ENCODE measurements at places on chromosomes 4 and X.

GRCh38 chr4:41693629-41694028, 54.9 kb downstream of the PHOX2B start:
- no peak for DNase-seq

- DNase-seq, result no peak
Measured at GRCh38 chr4:73895201-73896175, 26.3 kb downstream of the CXCL1 start.

GRCh38 chr4:108171339-108172230, 2.9 kb upstream of the LEF1 start:
- no peak for DNase-seq

- no peak for DNase-seq
Measured at GRCh38 chr4:145885666-145886065, 53.0 kb downstream of the ZNF827 start.

- DNase-seq, result no peak
Measured at GRCh38 chrX:42237956-42238355, 314.6 kb upstream of the CASK start.

DNA sequence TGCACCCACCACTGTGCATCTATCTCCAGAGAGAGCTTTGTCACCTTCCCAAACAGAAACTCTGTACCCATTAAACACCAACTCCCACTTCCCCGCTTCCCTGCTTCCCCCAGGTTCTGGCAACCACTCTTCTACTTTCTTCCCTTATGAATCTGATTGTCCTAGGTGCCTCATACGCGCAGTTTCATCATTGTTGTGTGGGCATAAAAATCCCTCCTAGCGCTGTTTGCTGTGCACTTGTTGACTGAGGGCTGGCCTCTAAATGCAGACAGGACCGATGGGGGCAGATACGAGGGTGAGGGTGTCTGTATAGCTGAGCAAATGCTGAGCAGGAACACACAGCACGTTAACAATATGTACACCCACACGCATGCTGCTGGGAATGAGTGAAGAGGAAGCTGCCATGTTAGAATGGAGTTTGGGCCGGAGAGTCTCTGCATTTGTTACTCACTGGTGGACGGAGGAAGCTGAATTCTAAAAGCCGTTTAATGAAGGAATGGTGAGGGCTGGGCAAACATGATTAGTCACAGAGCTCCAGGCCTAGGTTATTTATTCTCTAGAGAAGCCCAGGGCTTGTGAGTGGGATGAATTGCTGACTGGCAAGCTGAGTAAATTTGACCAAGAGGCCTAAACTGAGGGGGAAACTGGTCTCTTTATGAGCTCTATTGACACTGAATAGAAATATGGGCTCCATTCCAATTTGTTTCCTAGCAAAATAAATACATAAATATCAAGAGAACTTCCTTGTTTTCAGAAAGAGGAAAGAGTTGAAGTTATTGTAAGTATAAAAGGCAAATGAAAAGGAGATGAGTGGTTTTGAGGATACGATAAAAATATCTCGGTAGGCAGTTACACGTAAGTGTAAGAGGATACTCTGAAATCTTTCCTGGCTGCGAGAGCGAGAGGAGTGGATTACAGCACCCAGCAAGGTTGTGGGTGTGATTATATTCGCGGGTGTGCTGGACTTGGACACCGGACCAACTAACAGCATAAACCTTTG, 95.9 kb upstream of the RPS6KA3 start:
- DNase-seq, result no peak

DNA sequence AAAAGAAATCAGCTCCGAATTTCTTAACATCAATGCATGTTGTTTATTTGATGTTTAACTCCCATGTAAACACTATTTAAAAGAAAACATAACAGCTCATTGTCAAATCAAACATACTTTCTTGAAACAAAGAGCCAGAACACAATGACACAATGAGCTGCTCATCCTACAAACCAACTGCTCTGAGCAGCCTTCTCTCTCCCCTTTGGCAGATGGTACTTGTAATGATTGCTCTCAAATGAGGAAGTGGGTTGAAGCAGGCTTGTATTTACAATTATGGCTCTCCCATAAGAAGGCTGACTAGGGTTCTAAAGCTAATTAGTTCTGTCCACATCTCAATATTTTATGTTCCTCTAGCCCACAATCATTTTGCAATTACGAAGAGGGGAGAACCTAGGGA, 637.8 kb upstream of the ADGRL3 start:
- DNase-seq, result no peak

GRCh38 chr4:74619931-74620702, 174.2 kb downstream of the BTC start:
- DNase-seq, result no peak

GRCh38 chr4:167428156-167428555, 193.9 kb upstream of the SPOCK3 start:
- no peak for DNase-seq

- DNase-seq, result no peak
Measured at GRCh38 chrX:15909605-15910004, 55.0 kb upstream of the AP1S2 start.

- DNase-seq, result no peak
Measured at GRCh38 chr4:57064811-57065711, 45.1 kb downstream of the IGFBP7 start.

GRCh38 chrX:63354484-63354883, 3.4 kb upstream of the SPIN4 start:
- no peak for DNase-seq

DNA sequence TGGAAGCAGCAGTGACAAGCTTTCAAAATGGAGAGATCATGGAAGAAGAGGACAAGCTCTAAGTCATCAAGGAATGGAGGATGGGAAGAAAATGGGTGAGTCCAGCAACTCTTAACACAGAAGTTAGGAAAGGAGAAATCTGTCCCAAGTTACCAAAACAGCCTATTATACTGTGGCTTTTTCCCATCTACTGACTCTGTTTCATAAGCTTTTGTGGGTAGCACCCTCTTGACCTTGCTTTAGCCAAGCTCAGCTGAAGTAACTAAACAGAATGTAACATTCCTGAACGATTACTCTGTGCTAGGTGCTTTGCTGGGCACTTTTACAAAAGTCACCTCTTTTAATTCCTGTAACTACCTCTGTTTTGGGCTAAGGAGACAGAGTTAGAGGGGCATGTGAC, 54.9 kb downstream of the MAP7D2 start:
- no peak for DNase-seq

DNA sequence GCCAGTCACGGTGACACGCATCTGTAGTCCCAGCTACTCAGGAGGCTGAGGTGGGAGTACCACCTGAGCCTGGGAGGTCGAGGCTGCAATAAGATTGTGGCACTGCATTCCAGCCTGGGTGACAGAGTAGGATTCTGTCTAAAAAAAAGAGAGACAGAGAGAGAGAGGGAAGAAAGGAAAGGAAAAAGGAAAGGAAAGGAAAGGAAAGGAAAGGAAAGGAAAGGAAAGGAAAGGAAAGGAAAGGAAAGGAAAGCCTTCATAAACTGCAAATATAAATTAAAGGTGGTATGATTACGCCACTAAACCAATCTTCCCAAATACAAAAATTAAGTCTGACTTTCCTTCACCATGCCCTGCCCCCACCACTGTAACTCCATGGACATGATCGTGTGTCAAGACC, 259.3 kb upstream of the GATB start:
- no peak for DNase-seq

DNA sequence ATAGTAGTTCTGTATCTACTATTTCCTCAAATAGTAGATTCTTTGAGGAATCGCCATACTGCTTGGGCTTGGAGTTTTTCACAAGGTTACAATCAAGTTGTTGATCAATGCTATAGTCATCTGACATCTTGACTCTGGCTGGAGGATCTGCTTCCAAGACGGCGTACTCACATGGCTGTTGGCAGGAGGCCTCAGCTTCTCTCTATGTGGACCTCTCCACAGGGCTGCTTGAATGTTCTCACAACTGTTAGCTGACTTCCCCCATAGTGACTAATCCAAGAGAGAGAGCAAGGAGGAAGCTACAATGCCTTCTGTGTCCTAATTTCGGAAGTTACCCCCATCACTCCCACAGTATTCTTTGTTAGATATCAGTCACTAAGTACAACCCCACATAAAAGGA, 10.3 kb downstream of the EGFL6 start:
- DNase-seq, result no peak

GRCh38 chrX:30883138-30883537, 5.9 kb downstream of the TAB3 start:
- no peak for DNase-seq

GRCh38 chr4:75612306-75612705, 18.0 kb downstream of the CDKL2 start:
- no peak for DNase-seq

DNA sequence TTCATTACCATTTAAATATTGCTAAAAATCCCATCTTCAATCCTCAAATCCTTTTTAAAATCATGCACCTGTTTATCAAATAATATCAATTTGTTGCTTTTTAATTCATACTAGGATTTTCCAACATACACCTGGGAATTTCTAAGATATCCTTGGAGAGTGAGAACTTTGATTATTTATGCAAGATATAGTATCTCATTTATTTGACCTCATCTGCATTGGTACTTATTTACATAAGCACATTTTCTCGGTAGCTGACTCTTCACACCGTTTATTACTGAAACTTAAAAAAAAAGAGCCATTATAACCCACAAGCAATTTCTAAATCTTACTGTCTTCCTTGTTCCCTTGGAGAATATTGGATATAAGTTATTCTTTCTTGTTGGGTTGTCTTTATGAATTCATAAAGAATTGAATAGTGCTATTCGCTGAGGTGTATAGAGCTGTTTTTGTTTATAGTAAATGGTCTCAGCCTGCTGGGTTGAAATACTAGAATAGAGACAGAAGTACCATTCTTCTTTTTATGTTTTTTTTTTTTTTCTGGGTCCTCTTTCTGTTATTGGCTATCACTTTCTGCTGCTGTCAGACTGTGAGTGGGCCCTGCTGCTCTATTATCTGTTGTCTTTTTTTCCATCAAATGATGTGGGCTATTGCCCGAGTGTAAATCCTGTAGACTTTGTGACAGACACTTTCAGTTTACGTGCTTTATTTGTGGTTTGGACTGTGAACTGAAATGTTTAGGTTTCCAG, 2.9 kb downstream of the UGT8 start:
- DNase-seq, result no peak

DNA sequence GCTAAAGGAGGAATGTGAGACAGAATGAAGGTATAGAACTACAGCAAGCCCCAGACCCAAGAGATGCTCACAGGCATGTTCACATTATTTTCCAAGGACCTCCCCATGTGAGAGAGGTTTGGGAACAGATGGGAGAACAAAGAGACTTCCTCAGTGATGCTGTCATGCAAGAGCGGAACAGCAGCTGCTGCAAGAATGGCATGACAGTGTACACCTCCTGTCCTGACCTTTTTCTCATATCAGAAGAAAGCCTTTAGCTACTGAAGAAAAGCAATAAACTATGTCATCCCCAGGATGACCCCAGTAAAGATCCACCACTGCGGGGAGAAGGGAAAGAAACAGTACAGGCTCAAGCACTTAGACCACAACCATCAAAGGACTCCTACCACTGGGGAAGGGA, 7.2 kb downstream of the PRDM5 start:
- no peak for DNase-seq

GRCh38 chr4:112895811-112896608, 153.4 kb upstream of the ANK2 start:
- no peak for DNase-seq

DNA sequence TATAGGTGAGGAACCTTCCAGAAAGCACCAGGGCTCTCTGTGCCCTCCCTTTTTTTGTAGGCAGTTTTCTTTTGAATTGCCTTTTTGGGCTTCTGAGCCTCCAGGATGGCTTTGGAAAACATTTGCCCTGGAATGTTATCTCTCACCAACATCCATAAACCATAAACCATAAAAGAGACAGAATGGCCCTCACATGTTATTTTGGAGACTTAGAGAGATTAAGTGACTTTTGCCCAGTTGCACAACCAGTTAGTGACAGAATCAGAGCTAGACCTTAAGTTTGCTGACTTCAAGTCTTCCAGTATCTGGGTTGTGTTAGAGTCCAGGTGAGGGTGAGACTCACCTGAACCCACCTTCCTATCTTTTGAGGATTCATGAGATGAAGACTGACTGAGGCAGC, 153.0 kb upstream of the STX18 start:
- DNase-seq, result no peak

- no peak for DNase-seq
Measured at GRCh38 chr4:130349745-130350144, 1253.8 kb downstream of the C4orf33 start.

- no peak for DNase-seq
Measured at GRCh38 chr4:182318256-182318655, 75.1 kb downstream of the TENM3 start.

GRCh38 chrX:151711787-151712186, 4.0 kb upstream of the FATE1 start:
- DNase-seq, result no peak

DNA sequence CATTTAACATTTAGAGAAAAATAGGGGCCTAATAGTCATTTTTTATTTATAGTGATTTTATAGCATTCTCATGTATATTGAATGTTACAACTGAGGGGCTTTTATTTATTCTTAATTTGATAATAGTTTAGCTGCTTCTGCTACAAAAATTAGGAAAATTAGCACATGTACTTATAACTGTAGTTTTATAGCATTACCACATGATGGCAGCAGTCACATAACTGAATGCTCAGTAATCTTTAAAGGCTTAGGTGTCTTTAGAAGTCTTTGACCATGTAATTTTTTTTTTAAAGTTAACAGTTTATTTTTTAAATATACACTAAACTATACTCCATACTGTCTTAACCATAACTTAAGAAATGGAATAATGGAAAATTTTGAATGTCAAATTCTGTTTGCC, 136.6 kb downstream of the STAG2 start:
- DNase-seq, result peak; percentile 7

- DNase-seq, result no peak
Measured at GRCh38 chr4:149521611-149522425, 293.8 kb downstream of the IQCM start.

GRCh38 chrX:78643874-78644273, 15.3 kb downstream of the RTL3 start:
- no peak for DNase-seq

DNA sequence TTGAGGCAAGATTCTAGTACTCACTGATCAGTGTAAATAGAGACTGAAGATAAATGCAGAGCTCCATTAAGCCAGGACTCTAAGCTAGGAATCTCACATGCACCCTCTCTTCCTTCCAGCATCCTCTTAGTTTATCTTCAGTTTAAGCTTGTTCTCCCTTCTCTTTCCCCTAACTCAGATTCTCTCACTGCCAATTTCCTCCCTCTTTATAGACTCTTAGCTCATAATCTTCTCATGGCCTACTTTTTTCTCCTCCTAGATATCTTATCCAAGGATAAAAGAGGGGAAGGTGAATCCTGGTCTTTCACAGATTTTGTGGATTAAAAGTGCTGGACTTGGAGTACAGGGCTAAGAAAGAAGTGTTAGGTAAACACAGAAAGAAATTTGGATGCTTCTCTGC, 108.9 kb upstream of the TENM3 start:
- no peak for DNase-seq

- peak; percentile 72 for DNase-seq
Measured at GRCh38 chrX:13081395-13082205, 37.2 kb upstream of the FAM9C start.

Measured in GF-D8 (cell line).